ENCODE measurements at places on chromosomes 3 and 15. TPM values are rescaled to one million over a fixed set of nuclear protein-coding genes. Genes with fewer than 3 reads are reported as not detected.

PIF1 gene
- 0.93 TPM for total RNA-seq

ADCY5 gene
- 3.8 TPM for total RNA-seq

MUC20 gene
- 29.6 TPM for total RNA-seq

GLDN gene
- 0.60 TPM for total RNA-seq

SELENOS gene
- 33.9 TPM for total RNA-seq

MCF2L2 gene
- 0.13 TPM for total RNA-seq

CCR4 gene
- 0.33 TPM for total RNA-seq

HCN4 gene
- not detected for total RNA-seq

CD276 gene
- total RNA-seq: 20.5 TPM

ERICH6 gene
- total RNA-seq: not detected

GNL3 gene
- 18.9 TPM for total RNA-seq

THBS1 gene
- 20.1 TPM for total RNA-seq

ALDH1A2 gene
- total RNA-seq: 29.0 TPM

ADAMTS17 gene
- 22.4 TPM for total RNA-seq

PROK2 gene
- total RNA-seq: 0.25 TPM

SLC9C1 gene
- not detected for total RNA-seq

GATA2 gene
- 1.3 TPM for total RNA-seq

NECTIN3 gene
- total RNA-seq: 25.2 TPM

GRCh38 chr3:53650928-53651661 lies 156.7 kb downstream of the CACNA1D start:
- DNase-seq: no peak

DNA sequence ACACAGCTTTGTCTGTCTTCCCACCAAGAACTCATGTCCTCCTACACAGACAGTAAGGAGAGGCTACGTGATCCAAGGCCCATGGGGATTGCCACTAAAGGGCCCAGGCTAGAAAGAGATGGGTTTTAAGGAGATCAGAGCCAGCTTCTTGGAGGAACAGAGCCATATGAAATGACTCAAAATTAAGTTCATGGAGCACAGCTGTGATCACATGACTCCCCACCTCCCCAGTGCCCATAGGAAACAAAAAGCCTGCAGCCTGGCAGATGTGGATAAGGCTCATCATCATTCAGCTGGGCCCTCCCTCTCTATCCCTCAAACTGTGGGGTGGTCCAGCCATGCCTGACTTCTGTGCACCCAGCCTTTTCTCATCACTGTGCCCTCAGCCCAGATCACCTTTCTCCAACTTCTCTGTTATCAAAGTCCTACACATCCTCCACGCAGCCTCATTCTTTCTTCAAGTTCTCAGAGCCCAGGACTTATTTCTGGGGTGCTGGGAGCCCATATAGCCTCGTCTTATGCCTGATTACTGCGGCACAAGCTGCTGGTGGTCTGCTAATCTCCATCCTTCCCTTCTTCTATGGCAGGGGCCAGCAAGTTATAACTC lies 137.6 kb downstream of the SMAD6 start:
- DNase-seq: no peak

DNA sequence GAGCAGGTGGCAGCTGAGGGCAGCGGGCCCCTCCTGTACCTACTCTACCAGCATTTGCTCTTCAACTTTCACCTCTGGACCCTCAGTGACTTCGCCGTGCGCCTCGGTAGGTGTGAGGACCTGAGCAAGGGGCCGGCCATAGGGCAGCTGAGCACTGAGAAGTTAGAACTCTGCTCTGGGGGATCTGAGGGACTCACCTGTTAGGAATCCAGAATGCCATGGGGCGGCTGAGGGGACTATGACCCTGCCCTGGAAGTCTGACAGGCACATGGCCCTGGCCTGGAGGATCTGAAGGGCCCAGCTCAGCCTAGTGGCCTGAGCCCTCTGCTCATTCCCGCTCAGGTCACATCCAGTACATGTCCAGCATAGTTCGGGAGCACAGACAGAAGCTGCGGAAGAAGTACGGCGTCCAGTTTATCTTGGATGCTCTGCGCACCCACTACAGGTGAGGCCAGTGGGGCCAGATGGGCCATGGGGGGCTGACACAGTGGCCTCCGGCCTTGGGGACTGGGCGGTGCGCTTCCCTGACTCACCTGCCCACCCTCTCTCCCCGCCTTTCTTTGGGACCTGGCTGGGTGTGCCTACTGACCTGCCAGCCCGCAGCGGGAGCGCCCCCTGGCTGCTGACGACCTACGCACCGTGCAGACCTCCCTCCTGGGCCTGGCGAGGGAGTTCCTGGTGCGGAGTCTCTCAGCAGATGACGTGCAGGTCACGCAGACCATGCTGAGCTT lies 18.8 kb downstream of the NBEAL2 start:
- peak; percentile 65 for DNase-seq

DNA sequence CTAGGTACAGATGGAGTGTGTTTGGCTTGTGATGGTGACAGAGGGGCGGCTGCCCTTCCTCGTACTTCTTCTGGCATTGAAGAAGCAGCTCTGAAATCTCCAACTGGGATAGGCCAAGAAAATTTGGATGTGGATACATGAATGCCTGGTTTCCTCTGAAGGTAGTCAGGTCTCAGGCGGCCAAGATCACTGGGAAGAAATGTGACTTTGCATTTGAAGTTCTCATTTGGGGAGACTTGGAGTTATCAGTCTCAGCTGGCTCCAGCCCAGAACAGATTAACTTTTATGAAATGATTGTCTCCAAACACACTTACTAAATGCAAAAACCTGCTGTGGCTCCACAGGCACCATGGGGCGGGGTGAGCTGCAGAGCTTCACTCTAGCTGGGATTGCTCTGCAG lies 215.9 kb downstream of the THSD4 start:
- DNase-seq: no peak

- DNase-seq: no peak
These were observed 80.0 kb downstream of the COL6A5 start for GRCh38 chr3:130425484-130425883.

DNA sequence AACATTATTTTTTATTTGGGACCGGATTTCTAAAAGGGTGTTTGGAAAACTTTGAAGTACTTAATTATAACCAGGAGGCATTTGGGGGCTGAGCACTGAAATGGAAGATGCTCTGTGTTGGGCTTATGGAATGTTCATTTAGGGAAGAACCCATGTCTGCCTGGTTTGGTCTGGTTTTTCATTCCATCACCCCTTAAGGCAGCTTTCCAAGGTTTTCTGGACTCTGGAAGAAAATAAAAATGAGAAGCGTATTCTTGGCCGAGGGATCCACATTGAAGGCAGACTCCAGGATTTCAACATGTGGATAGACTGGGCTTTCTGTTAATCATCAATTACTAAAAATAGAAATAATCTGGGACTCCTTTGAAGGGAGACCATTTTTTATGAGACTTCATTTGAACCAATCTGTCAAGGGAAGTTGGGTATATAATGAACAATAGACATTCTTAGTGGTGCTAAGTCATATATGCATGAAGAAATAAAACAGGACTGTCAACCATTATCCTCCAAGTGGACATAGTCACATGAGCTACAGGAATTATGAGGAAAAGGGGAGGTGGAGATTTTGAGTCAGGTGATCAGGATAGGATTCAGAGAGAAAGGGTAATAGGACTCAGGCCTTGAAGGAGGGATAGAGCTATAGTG lies 270.5 kb upstream of the ADAMTS9 start:
- no peak for DNase-seq

GRCh38 chr15:29051422-29051821 lies 165.6 kb downstream of the APBA2 start:
- DNase-seq: no peak

DNA sequence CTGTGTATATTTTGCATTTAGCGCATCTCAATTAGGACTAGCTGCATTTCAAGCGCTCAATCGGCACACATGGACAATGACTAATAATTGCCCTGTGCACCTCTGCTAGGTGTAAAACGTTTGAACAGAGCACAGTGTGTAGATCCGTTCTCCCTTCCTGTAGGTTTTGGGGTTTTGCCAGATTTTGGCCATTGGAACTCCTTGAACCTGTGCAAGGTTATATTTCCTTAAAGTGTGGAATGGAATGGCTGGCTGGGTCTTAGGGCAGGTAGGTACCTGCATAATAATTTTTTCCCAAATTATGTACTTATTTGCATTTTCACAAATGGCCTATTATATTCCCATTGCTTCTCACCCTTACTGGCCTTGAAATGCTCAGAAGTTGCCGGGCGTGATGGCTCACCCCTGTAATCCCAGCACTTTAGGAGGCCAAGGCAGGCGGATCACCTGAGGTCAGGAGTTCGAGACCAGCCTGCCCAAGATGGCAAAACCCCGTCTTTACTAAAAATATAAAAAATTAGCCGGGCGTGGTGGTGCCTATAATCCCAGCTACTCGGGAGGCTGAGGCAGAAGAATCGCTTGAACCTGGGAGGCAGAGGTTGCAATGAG lies 777 bp downstream of the RNU5B-1 start:
- DNase-seq: no peak

GRCh38 chr3:156626104-156626503 lies 48.3 kb upstream of the TIPARP start:
- no peak for DNase-seq

- no peak for DNase-seq
These were observed 952.6 kb downstream of the AGBL1 start for GRCh38 chr15:87032295-87032694.

GRCh38 chr3:15368561-15369135 lies 36.3 kb upstream of the SH3BP5 start:
- no peak for DNase-seq

GRCh38 chr3:65788461-65788860 lies 250.3 kb downstream of the MAGI1 start:
- no peak for DNase-seq

GRCh38 chr3:174342171-174342570 lies 517.0 kb upstream of the NAALADL2 start:
- DNase-seq: no peak

DNA sequence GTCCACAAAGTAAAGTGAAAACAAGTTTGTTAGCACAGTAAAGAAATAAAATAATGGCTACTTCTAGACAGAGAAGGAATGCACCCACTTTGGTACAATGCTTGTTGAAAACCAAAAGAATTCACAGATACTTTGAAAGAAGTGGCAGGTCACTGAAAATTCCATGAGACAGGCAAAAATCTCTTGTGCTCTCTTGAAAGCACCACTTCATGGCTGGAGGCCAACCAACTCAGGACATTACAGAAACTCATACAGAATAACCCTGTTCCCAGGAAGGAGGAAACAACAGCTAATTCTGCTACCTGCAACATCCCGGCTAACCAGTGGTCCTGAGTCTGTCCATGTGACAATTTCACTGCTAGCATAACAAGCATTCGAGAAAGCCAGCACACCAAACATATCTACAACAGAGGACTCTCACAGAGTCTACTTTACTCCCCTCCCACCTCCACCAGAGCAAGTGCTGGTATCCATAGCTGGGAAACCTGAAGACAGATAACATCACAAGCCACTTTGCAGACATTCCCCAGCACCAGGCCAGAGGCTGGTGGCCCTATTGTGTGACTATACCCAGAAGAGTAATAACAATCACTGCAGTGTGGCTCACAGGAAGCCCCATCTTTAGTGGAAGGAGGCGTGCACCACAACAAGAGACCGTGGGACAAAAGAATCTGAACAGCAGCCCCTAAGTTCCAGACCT lies 255.3 kb upstream of the SLITRK3 start:
- no peak for DNase-seq

GRCh38 chr15:88623632-88624031 lies 2.5 kb downstream of the AEN start:
- no peak for DNase-seq

GRCh38 chr3:61649381-61650170 lies 88.2 kb downstream of the PTPRG start:
- DNase-seq: no peak

GRCh38 chr3:124584552-124585391 lies 145.5 kb upstream of the UMPS start:
- peak; percentile 97 for DNase-seq

DNA sequence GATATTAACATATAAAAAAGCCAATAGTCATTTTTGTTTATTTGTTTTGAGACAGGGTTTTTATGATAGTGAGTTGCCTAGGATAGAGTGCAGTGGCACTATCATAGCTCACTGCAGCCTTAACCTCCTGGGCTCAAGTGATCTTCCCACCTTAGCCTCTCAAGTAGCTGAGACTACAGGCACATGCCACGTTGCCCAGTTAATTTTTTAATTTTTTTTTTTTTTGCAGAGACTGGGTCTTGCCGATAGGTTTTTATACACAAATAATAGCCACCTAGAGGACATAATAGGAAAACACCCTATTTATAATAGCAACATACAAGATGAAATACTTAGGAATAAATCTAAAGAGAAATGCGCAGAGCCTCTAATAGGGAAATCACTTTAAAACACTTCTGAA lies 13.3 kb downstream of the EIF3J start:
- no peak for DNase-seq

GRCh38 chr3:23834082-23834870 lies 28.5 kb downstream of the UBE2E1 start:
- DNase-seq: no peak

- no peak for DNase-seq
These were observed 15.3 kb upstream of the PHC3 start for GRCh38 chr3:170196833-170197232.

- no peak for DNase-seq
These were observed 50.9 kb downstream of the MAGEF1 start for GRCh38 chr3:184660931-184661330.

GRCh38 chr3:71579935-71580406 lies 3.6 kb downstream of the FOXP1 start:
- DNase-seq: no peak

DNA sequence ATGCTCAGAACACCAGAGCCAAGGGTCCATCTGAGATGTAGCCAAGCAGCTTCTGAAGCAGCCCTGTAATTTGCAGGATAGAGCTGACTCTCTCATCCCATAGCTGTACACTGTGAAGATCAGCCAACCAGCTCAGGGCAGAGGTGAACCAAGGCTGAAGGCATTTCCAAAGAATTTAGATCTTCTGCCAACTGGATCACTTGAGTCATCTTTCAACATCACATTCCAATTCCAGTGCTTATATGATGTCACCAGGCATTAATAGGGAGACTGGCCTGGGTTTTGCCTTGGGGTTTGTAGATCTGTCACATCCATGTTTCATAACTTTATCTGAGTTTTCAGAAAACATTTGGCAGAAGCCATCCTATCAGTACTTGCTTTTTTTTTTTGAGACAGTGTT lies 98.2 kb downstream of the NR2F2 start:
- DNase-seq: no peak
